ENCODE measurements at places on chromosomes 13 and 19.

- no peaks in the 10 kb centered on the region for H3K36me3 ChIP-seq
- peak overlapping the region; percentile 100 for H3K27ac ChIP-seq
- DNase-seq = no peak
- no peaks in the 10 kb centered on the region for H3K27me3 ChIP-seq
- H3K4me1 ChIP-seq = no peaks in the 10 kb centered on the region
- peak overlapping the region; percentile 96 for H3K4me3 ChIP-seq
These were observed 110.0 kb downstream of the KCNRG start for GRCh38 chr13:50125304-50125553.

DNA sequence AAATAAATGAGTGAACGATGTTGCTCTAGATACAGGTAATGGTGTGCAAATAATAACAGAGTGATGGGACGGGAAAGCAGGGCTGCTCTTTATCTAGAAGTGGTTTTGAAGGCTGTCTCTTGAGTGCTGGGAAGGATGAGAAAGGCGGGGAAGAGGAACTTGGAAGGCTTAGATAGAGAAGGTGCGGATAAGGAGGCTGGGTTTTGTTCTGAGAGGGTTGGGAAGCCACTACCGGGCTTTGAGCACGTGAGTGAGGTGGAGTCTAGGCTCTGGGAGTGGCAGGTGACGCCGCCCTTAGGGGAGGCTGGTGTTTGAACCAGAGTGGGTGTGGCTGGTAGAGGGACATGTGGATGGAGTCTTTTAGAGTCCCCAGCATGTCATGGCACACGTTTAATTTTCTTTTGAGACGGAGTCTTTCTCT lies 811 bp downstream of the ARMC6 start:
- peaks cover 29% of the 10 kb centered on the region for H3K4me1 ChIP-seq
- H3K27ac ChIP-seq = peak overlapping the region; percentile 91
- H3K27me3 ChIP-seq = no peaks in the 10 kb centered on the region
- peaks cover 19% of the 10 kb centered on the region for H3K36me3 ChIP-seq
- peak; percentile 38 for DNase-seq
- peak overlapping the region; percentile 86 for H3K4me3 ChIP-seq

GRCh38 chr13:38854226-38854625 lies 136.4 kb downstream of the STOML3 start:
- H3K27ac ChIP-seq = no peak overlapping the region
- H3K27me3 ChIP-seq = no peaks in the 10 kb centered on the region
- DNase-seq = no peak
- H3K4me1 ChIP-seq = no peaks in the 10 kb centered on the region
- no peaks in the 10 kb centered on the region for H3K36me3 ChIP-seq

- DNase-seq = no peak
- no peaks in the 10 kb centered on the region for H3K27me3 ChIP-seq
- H3K4me1 ChIP-seq = peaks cover 18% of the 10 kb centered on the region
- H3K36me3 ChIP-seq = no peaks in the 10 kb centered on the region
These were observed 4.0 kb downstream of the TPGS1 start for GRCh38 chr19:511101-511851.

- no peaks in the 10 kb centered on the region for H3K4me1 ChIP-seq
- DNase-seq = no peak
- H3K27ac ChIP-seq = no peak overlapping the region
- H3K27me3 ChIP-seq = no peaks in the 10 kb centered on the region
- H3K4me3 ChIP-seq = no peak overlapping the region
These were observed 825.8 kb downstream of the GPC5 start for GRCh38 chr13:92224052-92224821.

GRCh38 chr19:33740811-33741396 lies 55.8 kb upstream of the KCTD15 start:
- H3K36me3 ChIP-seq = no peaks in the 10 kb centered on the region
- no peak overlapping the region for H3K4me3 ChIP-seq

DNA sequence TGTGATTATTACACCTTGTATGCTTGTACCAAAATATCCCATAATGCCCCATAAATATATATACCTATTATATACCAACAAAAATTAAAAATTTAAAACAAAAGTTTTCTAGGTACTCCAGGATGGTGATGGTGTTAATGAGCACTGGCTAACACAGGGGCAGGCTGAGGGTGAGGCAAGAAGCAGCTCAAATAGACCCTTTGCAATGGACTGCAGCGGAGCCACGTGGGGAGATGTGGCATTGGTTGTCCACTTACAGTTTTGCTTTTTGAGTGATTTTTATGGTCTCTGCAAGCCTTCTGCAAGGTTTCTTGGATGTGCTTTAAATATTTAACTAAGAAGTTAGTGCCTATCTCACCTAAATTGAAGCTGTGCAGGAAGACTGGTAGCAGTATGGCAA lies 132.9 kb downstream of the RAP2A start:
- H3K27me3 ChIP-seq = no peaks in the 10 kb centered on the region
- no peaks in the 10 kb centered on the region for H3K4me1 ChIP-seq
- no peak for DNase-seq
- H3K27ac ChIP-seq = no peak overlapping the region
- no peaks in the 10 kb centered on the region for H3K36me3 ChIP-seq

GRCh38 chr19:547836-548720 lies 4.2 kb downstream of the GZMM start:
- no peaks in the 10 kb centered on the region for H3K4me1 ChIP-seq
- DNase-seq = no peak
- H3K4me3 ChIP-seq = no peak overlapping the region
- no peak overlapping the region for H3K27ac ChIP-seq

- no peaks in the 10 kb centered on the region for H3K4me1 ChIP-seq
- no peak overlapping the region for H3K4me3 ChIP-seq
- no peak for DNase-seq
- H3K27me3 ChIP-seq = no peaks in the 10 kb centered on the region
- H3K36me3 ChIP-seq = no peaks in the 10 kb centered on the region
These were observed 7.5 kb upstream of the TSHZ3 start for GRCh38 chr19:31356587-31357314.

- no peak overlapping the region for H3K27ac ChIP-seq
- DNase-seq = no peak
- H3K4me1 ChIP-seq = no peaks in the 10 kb centered on the region
- H3K27me3 ChIP-seq = no peaks in the 10 kb centered on the region
- no peak overlapping the region for H3K4me3 ChIP-seq
These were observed 204.1 kb upstream of the ZNF536 start for GRCh38 chr19:30167976-30168635.

DNA sequence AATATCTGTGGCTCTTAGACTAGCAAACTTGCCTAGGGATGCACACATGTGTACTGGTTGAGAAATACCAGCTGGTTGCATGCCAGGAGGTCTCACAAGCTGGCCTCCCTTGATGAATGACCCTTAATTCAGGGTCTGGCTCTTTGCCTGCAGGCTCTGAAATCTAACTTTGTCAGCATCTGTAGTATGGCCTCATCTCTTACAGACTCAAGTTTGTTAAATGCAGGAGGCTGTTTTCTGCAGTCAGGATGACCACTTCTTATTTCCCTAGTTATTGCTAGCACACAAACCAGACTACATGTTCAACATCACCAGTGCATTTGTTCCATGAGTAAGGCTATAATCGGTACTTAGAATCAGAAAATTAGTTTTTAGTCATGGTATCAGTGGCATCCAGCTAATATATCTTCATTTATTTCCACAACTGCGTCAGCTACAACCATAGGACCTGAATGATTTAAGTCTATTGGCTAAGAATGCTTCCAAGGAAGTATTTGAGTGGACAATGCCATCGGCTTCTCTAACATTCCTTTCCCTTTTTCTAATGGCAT lies 23.3 kb upstream of the POSTN start:
- DNase-seq = no peak
- peaks cover 5% of the 10 kb centered on the region for H3K4me1 ChIP-seq
- no peaks in the 10 kb centered on the region for H3K36me3 ChIP-seq
- H3K4me3 ChIP-seq = no peak overlapping the region
- H3K27me3 ChIP-seq = no peaks in the 10 kb centered on the region

- H3K36me3 ChIP-seq = no peaks in the 10 kb centered on the region
- no peak overlapping the region for H3K27ac ChIP-seq
- no peaks in the 10 kb centered on the region for H3K27me3 ChIP-seq
- no peak overlapping the region for H3K4me3 ChIP-seq
- DNase-seq = peak; percentile 32
These were observed 148.6 kb upstream of the ZNF507 start for GRCh38 chr19:32196690-32197420.

DNA sequence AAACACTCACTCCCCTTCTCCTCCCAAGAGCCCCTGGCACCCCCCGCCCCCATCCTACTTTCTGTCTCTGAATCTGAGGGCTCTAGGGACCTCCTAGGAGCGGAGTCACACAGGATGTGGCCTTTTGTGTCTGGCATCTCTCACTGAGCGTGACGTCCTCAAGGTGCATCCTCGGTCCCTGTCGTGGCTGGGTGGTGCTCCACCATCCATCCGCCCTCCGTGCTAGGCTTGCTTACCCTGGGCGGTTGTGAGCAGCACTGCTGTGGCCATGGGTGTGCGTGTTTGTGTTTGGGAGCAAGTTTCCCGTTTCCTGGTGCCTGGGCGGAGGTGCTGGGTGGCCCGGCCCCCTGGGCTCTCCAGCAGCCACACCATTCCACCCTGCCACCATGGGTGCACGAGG lies 12.2 kb downstream of the PLEKHJ1 start:
- H3K27ac ChIP-seq = no peak overlapping the region
- no peak overlapping the region for H3K4me3 ChIP-seq
- no peak for DNase-seq
- H3K27me3 ChIP-seq = no peaks in the 10 kb centered on the region
- peaks cover 25% of the 10 kb centered on the region for H3K36me3 ChIP-seq
- no peaks in the 10 kb centered on the region for H3K4me1 ChIP-seq

- peaks cover 19% of the 10 kb centered on the region for H3K4me1 ChIP-seq
- peak within 1 kb of the TSS; percentile 68 for H3K4me3 ChIP-seq
- no peaks in the 10 kb centered on the region for H3K27me3 ChIP-seq
These were observed at the start of gene ZFP28 for GRCh38 chr19:56538761-56539263. TSS of gene ZFP28 (plus strand) at chr19:56538948. CDS start at chr19:56539019, 71 bp downstream.

- H3K4me3 ChIP-seq = no peak overlapping the region
- DNase-seq = no peak
- no peaks in the 10 kb centered on the region for H3K27me3 ChIP-seq
- no peaks in the 10 kb centered on the region for H3K36me3 ChIP-seq
These were observed 100.6 kb upstream of the FRY start for GRCh38 chr13:31930901-31931522.

GRCh38 chr13:95535243-95535642 lies 17.3 kb upstream of the CLDN10 start:
- H3K27me3 ChIP-seq = no peaks in the 10 kb centered on the region
- no peak overlapping the region for H3K27ac ChIP-seq
- H3K4me3 ChIP-seq = no peak overlapping the region
- no peaks in the 10 kb centered on the region for H3K36me3 ChIP-seq
- no peak for DNase-seq

DNA sequence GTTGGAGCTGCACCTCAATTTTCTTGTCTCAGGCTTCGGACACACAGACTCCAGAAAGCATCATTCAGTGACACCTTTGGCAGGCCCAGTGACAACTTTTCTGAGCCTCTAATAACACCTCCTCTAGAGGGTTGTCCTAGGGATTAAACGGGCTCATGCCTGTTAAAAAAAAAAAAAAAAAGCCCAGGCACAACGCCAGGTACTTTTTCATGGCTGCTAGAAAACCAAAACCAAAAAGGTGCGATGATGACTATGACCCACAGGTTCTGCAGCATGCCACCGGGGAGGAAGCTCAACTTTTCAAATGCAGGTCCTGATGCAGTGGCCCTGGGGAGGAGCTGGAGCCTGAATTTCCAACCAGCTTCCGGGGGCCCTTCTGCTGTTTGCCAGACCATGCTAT lies 184.2 kb downstream of the ABCC4 start:
- no peak overlapping the region for H3K27ac ChIP-seq
- no peak overlapping the region for H3K4me3 ChIP-seq

DNA sequence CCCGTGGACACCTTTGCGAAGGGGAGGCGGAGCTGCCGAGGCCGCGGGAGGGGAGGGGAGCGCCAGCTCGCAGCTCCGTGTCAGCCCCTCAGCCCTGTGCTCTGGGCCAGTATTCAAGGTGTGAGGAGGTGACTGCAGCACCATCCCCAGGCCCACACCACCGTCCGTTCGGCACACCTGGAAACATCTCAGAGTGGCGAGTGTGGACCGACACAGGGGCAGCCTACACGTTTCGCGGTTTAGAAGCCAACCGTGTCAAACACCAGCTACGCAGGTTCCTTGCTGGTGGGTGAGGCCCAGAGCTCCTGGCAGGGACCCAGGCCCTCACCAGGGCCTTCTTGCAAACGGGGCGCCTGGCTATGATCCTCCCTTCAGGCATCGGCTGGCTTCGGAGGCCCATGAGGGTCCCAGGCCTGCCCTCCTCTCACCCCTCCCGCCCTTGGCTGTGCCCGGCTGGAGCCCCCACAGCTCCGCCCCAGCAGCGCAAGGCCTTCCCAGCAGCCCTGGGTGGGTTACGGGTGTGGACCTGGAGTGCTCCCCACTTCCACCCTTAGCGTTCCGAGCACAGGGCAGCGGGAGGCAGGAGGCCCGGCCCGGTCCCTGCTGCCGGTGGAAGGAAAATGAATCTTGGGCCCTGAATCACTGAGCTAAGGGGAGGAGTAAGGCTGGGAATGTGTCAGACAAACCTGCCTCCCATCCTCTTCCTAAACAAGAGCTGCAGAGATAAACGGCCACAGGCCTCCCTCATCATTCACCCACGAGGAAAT lies 1.2 kb downstream of the C13orf46 start:
- no peak overlapping the region for H3K4me3 ChIP-seq
- H3K27ac ChIP-seq = no peak overlapping the region
- H3K36me3 ChIP-seq = peaks cover 36% of the 10 kb centered on the region
- H3K4me1 ChIP-seq = peaks cover 23% of the 10 kb centered on the region
- peak; percentile 51 for DNase-seq
- no peaks in the 10 kb centered on the region for H3K27me3 ChIP-seq

DNA sequence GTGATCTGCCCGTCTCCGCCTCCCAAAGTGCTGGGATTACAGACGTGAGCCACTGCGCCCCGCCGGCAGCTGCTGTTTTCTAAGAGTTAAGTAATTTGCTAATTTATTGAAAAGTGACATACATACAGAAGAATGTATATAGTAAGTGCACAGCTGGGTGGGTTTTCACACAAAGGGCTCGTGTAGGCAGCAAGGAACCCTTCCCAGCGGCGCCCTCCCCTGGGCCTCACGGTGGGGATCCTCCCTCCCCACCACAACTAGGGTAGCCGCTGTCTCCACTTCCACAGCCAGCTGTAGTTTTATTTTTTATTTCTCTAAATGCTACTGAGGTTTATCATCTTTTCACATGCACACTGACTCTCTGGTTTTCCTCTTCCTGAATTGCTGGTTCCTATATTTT lies 64.9 kb downstream of the CRYL1 start:
- no peak overlapping the region for H3K27ac ChIP-seq
- H3K36me3 ChIP-seq = no peaks in the 10 kb centered on the region
- no peak for DNase-seq
- H3K4me3 ChIP-seq = no peak overlapping the region

GRCh38 chr19:4136680-4137088 lies 12.8 kb upstream of the MAP2K2 start:
- H3K27ac ChIP-seq = no peak overlapping the region
- H3K4me3 ChIP-seq = no peak overlapping the region
- H3K36me3 ChIP-seq = no peaks in the 10 kb centered on the region
- no peaks in the 10 kb centered on the region for H3K27me3 ChIP-seq
- DNase-seq = no peak
- peaks cover 3% of the 10 kb centered on the region for H3K4me1 ChIP-seq

- peaks cover 18% of the 10 kb centered on the region for H3K4me1 ChIP-seq
- H3K36me3 ChIP-seq = peaks cover 13% of the 10 kb centered on the region
- peak overlapping the region; percentile 97 for H3K4me3 ChIP-seq
- H3K27me3 ChIP-seq = no peaks in the 10 kb centered on the region
- peak; percentile 83 for DNase-seq
- peak overlapping the region; percentile 96 for H3K27ac ChIP-seq
These were observed 669 bp downstream of the GADD45B start for GRCh38 chr19:2476451-2477140.

- no peak overlapping the region for H3K27ac ChIP-seq
- no peaks in the 10 kb centered on the region for H3K4me1 ChIP-seq
- H3K36me3 ChIP-seq = no peaks in the 10 kb centered on the region
- H3K4me3 ChIP-seq = no peak overlapping the region
These were observed 968.8 kb downstream of the TUBA3C start for GRCh38 chr13:18212873-18213272.
